ENCODE measurements at places on chromosomes 2 and 18.

GRCh38 chr18:3044931-3045698, 32.2 kb upstream of the LPIN2 start:
- DNase-seq, result no peak

GRCh38 chr2:236086971-236087465, 81.2 kb downstream of the GBX2 start:
- no peak for DNase-seq

- DNase-seq, result peak; percentile 28
Measured at GRCh38 chr2:234770031-234770506, 181.7 kb upstream of the SH3BP4 start.

- no peak for DNase-seq
Measured at GRCh38 chr2:59184276-59185020, 943.3 kb upstream of the FANCL start.

- DNase-seq, result no peak
Measured at GRCh38 chr2:60512641-60513040, 40.8 kb downstream of the BCL11A start.

- no peak for DNase-seq
Measured at GRCh38 chr2:211416373-211416772, 860.0 kb downstream of the CPS1 start.

DNA sequence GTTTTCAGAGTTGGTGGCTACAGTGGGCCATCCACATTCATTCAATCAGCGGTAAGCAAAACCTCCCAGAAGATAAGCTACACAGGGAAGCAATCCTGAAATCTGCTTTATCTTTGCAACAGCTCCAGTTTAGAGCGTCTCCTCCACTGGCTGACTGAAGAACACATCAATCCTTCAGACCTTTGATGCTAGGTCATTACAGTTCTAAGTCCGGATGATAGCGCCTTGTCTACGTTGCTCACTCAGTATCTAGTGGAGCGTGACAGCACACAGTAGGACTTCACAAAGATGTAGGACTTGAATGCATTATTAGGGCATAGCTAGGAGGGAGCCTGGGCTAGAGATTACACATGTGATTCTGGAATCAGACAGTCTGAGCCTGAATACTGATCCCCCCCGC, 5.0 kb downstream of the COLEC12 start:
- DNase-seq, result no peak

- DNase-seq, result no peak
Measured at GRCh38 chr2:183455056-183455455, 330.8 kb downstream of the NUP35 start.

- no peak for DNase-seq
Measured at GRCh38 chr18:44789710-44790109, 109.0 kb downstream of the SETBP1 start.

GRCh38 chr2:189350540-189351209, 90.6 kb upstream of the WDR75 start:
- no peak for DNase-seq
